ENCODE measurements at places on chromosomes 6 and 20.

- no peak for DNase-seq
Observed at GRCh38 chr6:87419266-87419665, 11.5 kb downstream of the CFAP206 start.

GRCh38 chr6:16761471-16762267 is 409 bp upstream of the ATXN1 start:
- peak; percentile 81 for DNase-seq

DNA sequence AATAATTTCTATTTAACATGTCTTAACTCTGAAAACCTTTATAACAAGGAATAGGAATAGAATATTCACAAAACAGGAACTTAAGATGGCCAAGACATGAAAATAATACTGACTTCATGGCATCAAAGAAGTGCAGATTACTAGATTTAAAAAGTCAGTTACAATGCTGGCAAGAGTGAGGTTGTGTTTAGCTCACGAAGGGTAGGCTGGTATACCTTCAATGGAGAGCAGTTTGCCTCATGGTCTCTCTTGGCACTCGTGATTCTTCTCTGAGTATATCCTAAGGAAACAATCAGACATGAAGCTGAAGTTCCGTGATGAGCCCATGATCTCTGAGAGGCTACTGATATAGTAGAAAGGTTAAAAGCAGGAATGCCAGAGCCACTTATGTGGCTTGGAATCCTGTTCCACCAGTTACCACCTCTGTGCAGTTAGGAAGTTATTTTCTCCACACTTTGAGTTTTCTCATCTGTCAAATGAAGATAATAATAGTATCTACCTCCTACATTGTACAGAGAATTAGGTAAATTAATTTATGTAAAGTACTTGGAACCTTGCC is 7.2 kb downstream of the NCOA7 start:
- DNase-seq: no peak

DNA sequence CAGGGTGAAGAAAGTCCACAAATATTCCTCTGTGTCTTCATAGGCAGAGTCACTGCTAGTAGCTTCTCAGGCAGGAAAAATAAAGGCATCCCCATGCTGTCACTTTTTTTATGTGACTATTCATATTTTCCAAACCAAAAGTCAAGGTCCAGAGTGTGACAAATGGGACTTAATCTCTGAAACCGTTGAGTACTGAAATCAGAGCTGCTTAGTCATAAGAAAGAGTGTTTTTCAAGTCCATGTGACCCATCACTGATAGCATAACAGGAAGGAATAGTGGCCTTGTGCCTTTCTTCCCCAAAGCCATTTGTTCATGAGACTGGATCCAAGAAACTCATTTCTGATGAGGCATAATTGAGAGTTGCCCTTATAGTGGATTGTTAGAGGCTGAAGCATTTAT is 210.3 kb upstream of the TSHZ2 start:
- no peak for DNase-seq

DNA sequence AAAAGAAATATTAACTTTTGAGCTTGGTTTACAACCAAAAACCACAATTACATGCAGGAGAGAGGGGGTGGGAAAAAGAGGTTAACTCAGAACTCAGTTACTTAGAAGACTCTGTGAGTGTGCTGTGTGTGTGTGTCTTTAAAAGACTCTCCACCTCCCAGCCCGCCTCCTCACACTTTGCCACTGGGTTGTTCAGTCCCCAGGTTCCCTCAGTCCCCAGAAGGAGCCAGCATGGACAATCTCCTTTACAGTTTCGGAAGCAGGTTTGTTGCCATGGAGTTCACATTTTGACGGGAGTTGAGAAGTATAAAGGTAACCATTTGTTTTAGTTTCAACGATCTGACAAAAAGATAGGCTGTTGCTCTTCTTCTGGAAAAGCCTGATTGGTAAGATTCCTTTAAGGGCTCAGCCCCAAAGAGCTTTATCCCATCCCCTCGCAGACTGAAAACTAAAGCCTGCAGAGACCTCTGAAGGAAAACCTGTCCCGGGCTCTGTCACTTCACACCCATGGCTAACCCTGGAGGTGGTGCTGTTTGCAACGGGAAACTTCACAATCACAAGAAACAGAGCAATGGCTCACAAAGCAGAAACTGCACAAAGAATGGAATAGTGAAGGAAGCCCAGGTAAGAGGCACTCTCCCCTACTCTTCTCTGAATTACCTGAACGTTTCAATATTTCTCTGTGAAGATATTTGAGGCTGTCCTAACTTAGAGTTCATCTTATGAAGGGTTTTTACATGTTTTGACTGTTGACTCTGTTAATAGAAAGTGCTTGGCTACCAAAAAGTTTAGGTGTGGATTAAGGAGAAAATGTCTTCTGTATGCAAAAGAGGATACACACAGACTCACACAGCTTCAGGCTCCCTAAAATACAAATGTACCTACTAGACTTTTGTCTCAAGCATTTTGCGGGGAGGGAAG is at the start of gene SPTLC3:
SPTLC3 (plus strand) TSS at position 212 of the 921 bp plus-strand sequence; CDS start at position 508, 296 bp downstream.
- DNase-seq: no peak

DNA sequence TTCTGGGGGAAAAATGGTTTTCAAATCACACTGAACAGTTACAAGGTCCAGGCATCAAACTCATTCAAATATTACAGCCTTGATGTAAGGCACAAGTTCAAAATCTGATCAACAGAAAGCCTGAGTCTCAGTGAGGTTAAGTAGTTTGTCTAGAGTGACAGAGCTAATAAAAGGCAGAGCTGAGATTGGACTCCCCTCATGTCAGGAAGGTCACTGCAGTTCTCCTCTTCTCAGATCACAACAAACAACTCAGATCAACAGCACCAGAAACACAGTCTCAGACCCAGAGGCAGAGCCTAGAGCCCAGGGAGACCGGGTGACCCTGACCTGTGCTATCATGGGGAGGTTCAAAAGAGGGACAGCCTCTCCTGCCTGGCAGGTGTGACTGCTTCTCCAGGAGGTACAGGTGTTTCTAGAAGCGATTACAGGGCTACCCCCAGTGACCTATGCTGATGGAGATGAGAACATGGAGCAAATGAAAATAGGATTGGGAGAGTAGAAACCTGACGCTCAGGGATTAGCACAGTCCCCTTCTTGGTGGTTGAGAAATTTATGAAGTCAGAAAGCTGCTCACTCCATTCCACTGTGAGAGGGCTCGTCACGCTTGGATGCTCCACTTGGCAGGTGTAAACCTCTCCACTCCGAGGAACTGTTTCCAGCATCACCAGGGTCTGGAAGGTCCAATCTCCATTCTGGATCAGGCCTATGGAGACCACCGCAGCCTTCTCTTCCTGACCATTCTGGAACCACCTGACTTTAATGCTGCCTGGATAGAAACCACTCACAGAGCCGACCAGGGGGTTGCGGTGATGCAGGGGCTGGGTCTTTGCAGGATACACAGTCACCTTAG is 24.3 kb upstream of the HLA-DRB5 start:
- no peak for DNase-seq

DNA sequence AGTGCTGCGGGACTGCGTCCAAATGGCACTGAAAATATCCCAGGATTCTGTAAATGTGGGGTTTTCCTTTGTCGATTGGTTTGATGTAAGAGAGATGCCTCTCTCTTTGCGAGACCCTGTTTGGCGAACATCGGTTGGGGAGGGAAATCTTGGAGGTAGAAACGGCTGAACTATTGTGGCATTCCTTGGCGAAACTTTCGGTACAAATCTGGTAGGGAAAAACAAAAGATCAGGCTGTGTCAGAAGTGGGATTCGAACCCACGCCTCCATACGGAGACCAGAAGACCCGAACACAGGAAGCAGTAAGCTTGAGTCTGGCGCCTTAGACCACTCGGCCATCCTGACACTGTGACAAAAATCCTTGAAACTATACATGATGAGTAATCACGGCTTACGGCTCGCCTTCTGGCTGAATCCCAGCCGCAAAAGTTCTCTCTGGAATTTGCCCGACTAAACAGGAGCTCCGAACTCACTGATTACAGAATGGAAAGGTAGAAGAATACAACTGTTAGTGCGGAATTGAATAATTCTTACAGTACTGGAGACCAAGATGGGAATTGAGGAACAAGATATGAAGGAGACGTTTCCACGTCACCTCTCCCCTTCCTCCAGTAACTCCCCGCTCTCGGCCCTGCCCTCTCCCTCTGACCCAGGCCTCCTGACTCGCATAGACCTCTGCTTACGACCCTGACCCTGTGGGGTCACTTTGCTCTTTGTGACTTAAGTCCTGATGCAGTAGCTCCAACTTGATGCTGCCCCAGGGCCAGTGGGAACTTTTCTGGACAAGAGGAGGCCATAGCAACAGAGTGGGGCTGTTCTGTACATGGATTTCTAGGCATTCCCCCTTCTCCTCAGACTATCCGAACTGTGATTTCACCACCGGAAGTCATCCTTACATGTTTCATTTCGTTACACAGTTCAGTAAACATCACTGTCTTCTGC is 132.8 kb upstream of the ZNF184 start:
- DNase-seq: no peak

DNA sequence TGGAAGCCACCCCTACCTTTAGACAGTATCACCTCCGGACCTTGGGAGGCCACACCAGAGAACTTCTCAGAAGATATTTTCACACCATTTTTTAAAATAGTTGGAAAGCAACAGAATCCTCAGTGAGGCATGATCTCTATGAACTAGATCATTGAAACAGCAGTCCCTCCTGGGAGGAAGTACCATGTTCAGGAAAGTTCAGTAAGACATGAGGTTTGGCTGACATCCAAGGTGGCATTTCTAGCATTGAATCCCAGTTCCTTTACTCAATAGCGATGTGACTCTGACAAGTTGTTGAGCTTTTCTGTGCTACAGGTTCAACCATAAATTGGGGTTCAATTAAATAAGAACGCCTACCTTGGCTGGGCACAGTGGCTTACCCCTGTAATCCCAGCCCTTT is 169.0 kb downstream of the TBC1D7 start:
- DNase-seq: no peak

DNA sequence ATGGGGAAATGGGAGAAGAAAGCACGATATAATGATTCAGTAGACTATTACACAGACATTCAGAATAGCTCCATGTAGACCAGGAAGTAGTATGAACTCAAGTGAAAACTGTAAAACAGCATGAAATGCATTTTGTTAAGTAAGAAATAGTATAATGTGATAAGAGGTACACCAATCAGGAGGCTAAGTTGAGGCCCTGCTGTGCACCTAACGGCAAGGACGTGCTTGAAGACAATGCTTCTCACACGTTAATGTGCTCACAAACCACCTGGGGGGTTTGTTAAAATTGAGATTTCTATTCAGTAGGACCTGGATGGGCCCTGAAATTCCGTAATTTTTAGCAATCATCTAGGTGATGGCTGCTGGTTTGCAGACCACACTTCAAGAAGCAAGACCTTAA is 178.9 kb upstream of the SULF2 start:
- DNase-seq: no peak

DNA sequence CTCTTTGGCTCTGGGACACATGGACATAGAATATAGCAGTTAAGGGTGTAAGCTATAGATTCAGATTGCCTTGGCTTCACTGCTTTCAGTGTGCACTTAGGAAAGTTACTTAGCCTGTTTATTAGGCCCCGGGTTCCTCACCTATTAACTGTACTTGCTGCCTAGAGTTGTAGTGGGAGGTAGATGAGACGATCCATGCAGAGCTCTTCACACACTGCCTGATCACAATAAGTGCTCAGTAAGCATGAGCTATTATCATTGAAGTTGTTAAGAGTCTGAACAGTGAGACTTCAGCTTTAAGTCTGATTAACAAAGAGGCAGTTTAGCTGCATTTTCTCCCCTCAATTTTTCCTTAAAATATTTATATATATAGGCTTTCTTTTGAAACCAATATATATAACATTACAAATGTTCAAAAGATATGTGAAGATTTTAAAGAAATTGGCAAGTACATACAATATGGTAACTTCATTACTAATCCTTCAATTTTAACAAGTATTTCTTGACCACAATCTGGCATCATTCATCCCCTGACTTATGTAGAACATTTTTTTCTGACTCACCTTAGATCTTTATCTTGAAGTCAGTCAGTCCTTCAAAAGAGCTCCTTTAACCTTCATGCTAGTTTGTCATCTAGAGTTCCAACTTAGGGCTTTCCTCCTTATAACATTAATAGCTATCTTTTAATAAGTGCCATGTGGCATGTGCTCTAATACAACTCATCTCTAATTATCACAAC is 20.5 kb upstream of the SUPT3H start:
- no peak for DNase-seq

DNA sequence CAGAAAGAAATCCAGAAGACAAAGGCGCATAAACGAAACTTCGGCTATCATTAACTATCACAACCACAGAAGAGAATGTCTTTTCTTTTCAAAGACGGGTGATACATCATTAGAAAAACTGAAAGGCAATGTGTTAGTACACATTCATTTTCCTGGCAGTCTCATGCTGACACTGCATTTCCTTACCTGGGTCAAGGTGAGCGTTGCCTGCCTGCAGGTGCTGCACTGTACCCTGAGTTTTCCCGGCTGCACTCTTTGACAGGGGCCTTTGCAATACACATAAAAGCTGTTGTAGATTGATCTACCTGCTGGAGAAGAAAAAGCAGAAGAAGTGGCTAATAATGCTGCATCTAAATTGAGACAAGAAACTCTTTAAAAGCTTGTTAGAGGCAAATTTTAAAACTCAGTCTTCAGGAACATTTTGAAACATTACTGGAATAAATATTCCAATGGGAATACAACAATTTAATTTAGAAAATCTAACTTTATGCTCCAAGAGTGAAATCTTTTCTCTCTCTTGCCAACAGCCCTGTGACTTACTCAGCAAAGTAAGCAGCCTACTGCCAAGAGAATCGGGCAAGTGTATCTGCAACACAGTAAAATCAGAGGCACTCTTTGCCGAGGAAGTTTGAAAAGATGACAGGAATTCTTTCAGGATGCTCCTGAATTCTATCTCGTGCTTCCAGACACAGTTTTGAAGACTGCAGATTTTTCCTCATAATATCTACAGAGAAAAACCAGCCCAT is 526.4 kb downstream of the PRKN start:
- DNase-seq: no peak

DNA sequence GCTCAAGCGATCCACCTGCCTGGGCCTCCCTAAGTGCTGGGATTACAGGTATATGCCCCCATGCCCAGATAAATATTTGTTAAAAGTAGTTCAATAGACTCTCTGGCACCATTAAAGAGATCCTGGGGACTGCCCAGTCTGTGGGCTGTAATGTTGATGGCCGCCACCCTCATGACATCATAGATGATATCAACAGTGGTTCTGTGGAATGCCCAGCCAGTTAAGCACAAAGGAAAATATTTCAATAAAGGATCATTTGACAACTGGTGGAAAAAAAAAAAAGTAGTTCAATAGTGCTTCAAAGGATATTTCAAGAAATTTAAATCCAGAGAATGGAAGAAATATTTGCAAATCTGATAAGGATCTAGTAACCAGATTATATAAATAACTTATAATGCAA is 1.5 kb upstream of the CRIP3 start:
- DNase-seq: no peak

- no peak for DNase-seq
Observed at GRCh38 chr6:22412994-22413393, 116.2 kb upstream of the PRL start.

DNA sequence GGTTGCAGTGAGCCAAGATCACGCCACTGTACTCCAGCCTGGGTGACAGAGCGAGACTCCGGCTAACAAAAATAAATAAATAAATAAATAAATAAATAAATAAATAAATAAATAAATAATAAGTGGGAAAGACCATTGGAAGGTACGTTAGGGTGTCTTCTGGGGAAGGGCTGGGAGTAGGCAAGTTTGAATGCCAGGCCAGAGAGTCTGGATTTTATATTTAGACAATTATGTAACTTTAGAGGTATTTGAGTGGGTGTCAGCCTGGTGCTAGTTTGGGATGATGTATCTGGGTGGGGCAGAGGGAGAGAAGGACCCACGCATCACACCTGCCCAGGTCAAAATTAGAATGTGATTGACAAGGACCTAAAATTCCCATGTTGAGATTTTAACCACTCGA is 108.5 kb upstream of the PRND start:
- no peak for DNase-seq

GRCh38 chr20:46900826-46901225 is 6.2 kb downstream of the EYA2 start:
- DNase-seq: no peak
